Uterine smooth muscle cell (primary cell): ENCODE measurements at places on chromosomes 2 and 18. TPM values are rescaled to one million over a fixed set of nuclear protein-coding genes. Genes with fewer than 3 reads are reported as not detected.

FAP gene
- 206 and 269 TPM in 2 replicates for total RNA-seq

HOXD8 gene
- total RNA-seq = 2.4 and 4.4 TPM in 2 replicates

USP34 gene
- total RNA-seq = 117 and 135 TPM in 2 replicates

FZD7 gene
- total RNA-seq = 29.1 and 33.4 TPM in 2 replicates

SEPTIN10 gene
- total RNA-seq = 110 and 113 TPM in 2 replicates

GKN2 gene
- total RNA-seq = not detected in 2 replicates

AKAIN1 gene
- not detected in 2 replicates for total RNA-seq

INO80B gene
- 10.7 and 15.2 TPM in 2 replicates for total RNA-seq

SERPINB5 gene
- not detected in 2 replicates for total RNA-seq

MBP gene
- total RNA-seq = 4.0 and 6.0 TPM in 2 replicates

SERPINB12 gene
- not detected in 2 replicates for total RNA-seq

MEP1B gene
- total RNA-seq = not detected in 2 replicates

SIX2 gene
- 1.00 and 1.1 TPM in 2 replicates for total RNA-seq

SP100 gene
- total RNA-seq = 92.0 and 106 TPM in 2 replicates

ACKR3 gene
- 0.25 TPM in 1 of 2 replicates, not detected in the other for total RNA-seq

RSAD2 gene
- total RNA-seq = 1.00 and 1.5 TPM in 2 replicates

GAL3ST2 gene
- 0.25 and 0.44 TPM in 2 replicates for total RNA-seq

CCL20 gene
- total RNA-seq = not detected in 2 replicates

CXCR4 gene
- total RNA-seq = 0.11 and 0.25 TPM in 2 replicates

LIPG gene
- 18.4 and 29.7 TPM in 2 replicates for total RNA-seq

C2orf42 gene
- 14.2 and 20.0 TPM in 2 replicates for total RNA-seq

SERPINB11 gene
- not detected in 2 replicates for total RNA-seq

STAT4 gene
- total RNA-seq = 0.25 and 0.55 TPM in 2 replicates

ELOA2 gene
- total RNA-seq = not detected in 2 replicates

ST8SIA3 gene
- not detected in 2 replicates for total RNA-seq

ACMSD gene
- total RNA-seq = not detected in 2 replicates

ADAM23 gene
- 9.9 and 10.5 TPM in 2 replicates for total RNA-seq

SLC4A3 gene
- 4.3 and 9.5 TPM in 2 replicates for total RNA-seq

TGFA gene
- not detected in 2 replicates for total RNA-seq

SP140 gene
- 2.0 and 2.6 TPM in 2 replicates for total RNA-seq

SLC9A4 gene
- not detected in 2 replicates for total RNA-seq

RAB6D gene
- not detected in 2 replicates for total RNA-seq

NETO1 gene
- not detected in 2 replicates for total RNA-seq

SCYGR4 gene
- total RNA-seq = not detected in 2 replicates

SPATA3 gene
- total RNA-seq = not detected in 2 replicates

EML6 gene
- 0.62 and 1.1 TPM in 2 replicates for total RNA-seq

MOGAT1 gene
- total RNA-seq = not detected in 2 replicates

PLB1 gene
- 1.9 and 3.1 TPM in 2 replicates for total RNA-seq

R3HDM1 gene
- total RNA-seq = 9.1 and 10.6 TPM in 2 replicates

ACVR1C gene
- 0.25 and 0.33 TPM in 2 replicates for total RNA-seq

SLC19A3 gene
- total RNA-seq = under 0.01 TPM in 2 replicates

RBFA gene
- total RNA-seq = 31.2 and 31.5 TPM in 2 replicates

CFAP221 gene
- total RNA-seq = 0.12 TPM in 1 of 2 replicates, not detected in the other

UGT1A10 gene
- total RNA-seq = 0.11 TPM in 1 of 2 replicates, not detected in the other

DNAH7 gene
- total RNA-seq = 0.77 and 1.4 TPM in 2 replicates

VIT gene
- 0.37 and 1.5 TPM in 2 replicates for total RNA-seq

CWC22 gene
- total RNA-seq = 28.5 and 33.6 TPM in 2 replicates

CBLN2 gene
- 0.11 TPM in 1 of 2 replicates, not detected in the other for total RNA-seq

EVA1A gene
- 35.9 and 46.4 TPM in 2 replicates for total RNA-seq
